Gastrocnemius medialis (tissue), 4 donors: ENCODE measurements at places on chromosomes 3 and 15. TPM values are rescaled to one million over a fixed set of nuclear protein-coding genes. Genes with fewer than 3 reads are reported as not detected.

Gene IL17RE
- total RNA-seq = 0.64 TPM

Gene PRTG
- 0.59 TPM for total RNA-seq

Gene ROBO2
- total RNA-seq = not detected

Gene LRRIQ4
- 0.13 TPM for total RNA-seq

Gene ATRIP
- total RNA-seq = 6.8 TPM

Gene KLF15
- 75.1 TPM for total RNA-seq

Gene IQCF5
- total RNA-seq = not detected

Gene C3orf80
- 0.10 TPM for total RNA-seq

Gene MYO5C
- total RNA-seq = 4.3 TPM

Gene ADGRG7
- total RNA-seq = not detected

Gene PRRT3
- 7.4 TPM for total RNA-seq

Gene LYSMD2
- 16.1 TPM for total RNA-seq

Gene ACP3
- not detected for total RNA-seq

Gene TMEM45A
- 4.6 TPM for total RNA-seq
